CD4-positive, alpha-beta T cell treated with Interferon alpha-2 for 1 hour (primary cell): ENCODE measurements at places on chromosomes 2 and 18.

DNA sequence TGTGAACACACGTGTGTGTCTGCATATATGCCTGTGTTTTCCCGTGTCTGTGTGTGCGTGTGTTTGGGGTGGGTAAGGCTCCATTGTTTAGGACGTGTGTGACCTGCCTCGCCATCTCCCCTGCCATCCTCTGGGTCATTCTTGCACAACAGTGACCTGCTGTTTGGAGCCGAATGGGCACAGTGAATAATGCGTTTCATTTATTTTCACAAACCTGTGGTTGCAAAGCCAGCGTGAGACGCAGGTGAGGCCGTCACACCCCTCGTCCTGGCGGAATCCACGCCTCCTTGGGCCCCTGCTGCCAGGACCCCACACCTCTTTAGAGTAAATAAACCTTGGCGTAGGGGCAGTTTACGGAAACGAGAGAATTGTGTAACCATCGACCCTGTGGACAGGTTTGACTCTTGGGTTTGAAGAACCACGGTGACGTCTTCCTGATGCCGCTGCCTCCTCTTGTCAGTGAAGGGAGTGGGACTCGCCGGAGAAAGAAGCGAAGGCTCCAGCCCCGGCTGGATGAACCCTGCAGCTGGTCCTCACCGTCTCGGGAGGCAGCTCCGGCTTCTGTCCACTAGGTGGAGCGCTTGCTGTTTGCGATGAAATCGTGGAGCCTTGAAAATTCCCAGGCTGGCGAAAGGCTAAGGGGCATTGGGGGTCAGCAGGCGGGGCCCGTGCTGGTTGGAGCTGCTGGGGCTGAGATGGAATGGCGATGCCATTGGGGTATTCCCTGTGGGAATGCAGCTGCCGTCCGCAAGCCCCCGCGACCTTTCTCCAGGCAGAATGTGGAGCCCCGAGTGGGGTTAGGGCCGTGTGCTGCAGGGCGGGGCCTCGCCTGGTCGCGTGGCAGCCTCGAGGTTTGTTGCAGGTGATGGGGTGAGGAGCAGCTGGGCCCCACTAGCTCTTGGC is 81.1 kb downstream of the RTP5 start:
- peak; percentile 50 for DNase-seq

- DNase-seq = no peak
Measured at GRCh38 chr2:121476684-121477083, 54.0 kb upstream of the RNU4ATAC start.

- no peak for DNase-seq
Measured at GRCh38 chr2:229199267-229199666, 71.8 kb downstream of the PID1 start.

DNA sequence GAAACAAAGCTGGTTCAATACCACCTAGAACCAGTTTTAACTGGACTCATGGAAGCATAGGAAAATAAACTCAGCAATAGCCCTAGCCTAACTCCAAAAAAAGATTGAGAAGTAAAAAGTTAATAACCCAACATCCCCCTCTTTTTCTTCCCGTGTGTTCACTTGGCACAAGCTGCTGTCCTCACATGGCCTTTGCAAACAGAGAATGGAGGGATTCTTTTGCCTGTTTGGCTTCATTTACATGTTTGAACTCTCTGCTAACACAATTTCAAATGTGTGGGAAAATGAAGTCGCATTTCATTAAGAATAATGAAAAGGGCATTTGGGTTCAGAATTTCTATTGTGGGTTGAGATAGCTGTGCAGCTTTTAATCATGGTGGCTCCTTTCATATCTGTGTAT is 589.2 kb upstream of the LRRTM1 start:
- no peak for DNase-seq

DNA sequence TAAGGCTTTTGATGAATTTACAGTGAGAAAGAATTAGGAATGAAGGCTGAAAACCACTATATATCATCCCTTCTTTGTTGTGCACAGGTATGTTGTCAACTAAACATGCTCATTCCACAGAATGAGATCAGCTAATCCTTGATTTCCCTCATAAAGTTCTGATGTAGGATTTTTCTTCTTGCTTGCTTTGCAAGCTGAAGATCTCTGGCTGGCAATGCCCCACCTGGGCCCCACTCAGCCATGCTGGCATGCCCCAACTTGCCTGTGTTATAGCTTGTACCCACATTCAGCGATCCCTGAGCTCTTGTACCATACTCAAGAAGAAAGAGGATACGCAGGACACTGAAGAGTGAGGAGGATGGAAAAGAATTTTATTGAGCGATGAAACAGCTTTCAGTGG is 18.0 kb upstream of the SERPINB11 start:
- DNase-seq = no peak

DNA sequence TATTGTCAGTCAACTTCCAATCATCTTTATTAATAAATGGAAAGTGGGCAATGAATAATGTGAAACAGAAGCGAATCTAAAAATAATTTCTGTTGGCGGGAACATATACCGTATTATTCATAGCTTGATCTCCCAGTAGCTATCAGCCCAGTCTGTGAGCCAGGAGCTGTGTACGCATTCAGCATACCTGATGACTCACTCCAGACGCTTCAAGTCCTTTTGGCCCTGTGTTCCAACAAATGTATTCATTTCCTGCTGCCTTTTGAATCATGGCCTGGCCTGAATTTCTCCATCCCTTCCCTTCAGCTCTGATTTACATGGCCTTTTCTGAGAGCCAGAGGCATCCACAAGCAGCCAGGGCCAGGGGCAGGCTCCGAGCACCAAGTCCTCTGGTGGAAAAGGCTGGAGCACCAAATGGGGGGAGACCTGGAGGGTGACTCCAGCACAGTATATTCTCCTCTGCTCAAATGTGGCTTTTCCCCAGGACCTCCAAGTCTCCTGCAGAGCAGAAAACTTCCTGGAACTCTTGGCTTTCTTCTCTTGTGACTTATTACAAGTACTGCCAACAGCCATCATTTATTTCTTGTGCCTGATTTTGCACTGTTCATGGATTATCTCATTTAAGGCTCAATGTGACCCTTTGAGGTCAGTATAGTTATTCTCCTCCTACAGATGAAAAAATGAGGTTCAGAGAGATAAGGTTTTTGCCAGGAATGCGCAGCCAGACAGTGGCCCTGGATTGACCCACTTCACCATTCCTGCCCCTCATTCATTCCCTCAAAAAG is 108.7 kb downstream of the EN1 start:
- no peak for DNase-seq

GRCh38 chr2:72051971-72052505 is 95.6 kb downstream of the CYP26B1 start:
- no peak for DNase-seq

DNA sequence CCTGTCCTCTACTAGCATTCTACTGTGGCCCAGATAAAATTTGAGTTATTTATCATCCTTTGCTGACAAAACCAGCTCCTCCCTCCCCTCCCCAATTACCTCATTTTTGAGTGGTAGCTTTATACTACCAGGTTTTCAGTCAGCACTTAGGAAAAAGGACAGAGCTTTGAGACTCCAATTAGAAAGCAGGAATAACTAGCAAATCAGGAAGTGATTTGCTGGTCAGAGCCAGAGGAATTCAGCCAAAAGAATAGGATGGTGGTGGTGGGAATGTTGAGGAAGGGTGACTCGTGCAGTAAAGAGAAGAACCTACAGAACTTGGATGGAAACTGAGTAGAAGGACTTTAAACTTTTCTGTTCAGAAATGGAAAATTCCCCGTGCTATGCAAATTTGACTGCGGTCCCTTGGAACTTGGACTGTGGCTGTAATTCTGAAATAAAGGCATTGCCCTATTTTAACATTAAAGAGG is 3.7 kb downstream of the MYL12B start:
- no peak for DNase-seq

GRCh38 chr2:124325667-124326440 is 300.8 kb downstream of the CNTNAP5 start:
- no peak for DNase-seq

DNA sequence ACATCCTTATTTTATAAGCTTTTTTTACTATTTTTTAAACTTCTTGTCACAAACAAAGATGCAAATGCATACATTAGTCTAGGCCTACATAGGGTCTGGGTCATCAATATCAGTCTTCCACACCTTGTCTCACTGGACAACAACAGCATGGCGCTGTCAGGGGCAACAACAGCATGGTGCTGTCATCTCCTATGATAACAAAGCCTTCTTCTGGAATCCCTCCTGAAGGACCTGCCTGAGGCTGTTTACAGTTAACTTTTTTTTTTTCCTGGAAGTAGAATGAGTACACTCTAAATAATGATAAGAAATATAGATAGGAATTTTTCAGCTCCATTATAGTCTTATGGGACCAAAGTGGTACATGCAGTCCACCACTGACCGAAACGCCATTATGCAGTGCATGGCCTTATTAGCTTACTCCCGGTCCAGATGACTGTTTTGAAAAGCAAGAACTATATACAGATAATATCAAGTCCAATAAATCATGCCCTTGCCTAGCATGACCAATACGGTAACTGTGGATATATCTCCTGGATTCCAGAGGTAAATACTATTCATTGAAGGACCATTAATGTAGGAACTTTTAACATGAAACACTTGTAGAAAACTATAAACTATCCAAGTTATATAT is 38.4 kb downstream of the TCF4 start:
- no peak for DNase-seq

GRCh38 chr2:70686577-70687460 is 81.2 kb downstream of the ADD2 start:
- DNase-seq = no peak

DNA sequence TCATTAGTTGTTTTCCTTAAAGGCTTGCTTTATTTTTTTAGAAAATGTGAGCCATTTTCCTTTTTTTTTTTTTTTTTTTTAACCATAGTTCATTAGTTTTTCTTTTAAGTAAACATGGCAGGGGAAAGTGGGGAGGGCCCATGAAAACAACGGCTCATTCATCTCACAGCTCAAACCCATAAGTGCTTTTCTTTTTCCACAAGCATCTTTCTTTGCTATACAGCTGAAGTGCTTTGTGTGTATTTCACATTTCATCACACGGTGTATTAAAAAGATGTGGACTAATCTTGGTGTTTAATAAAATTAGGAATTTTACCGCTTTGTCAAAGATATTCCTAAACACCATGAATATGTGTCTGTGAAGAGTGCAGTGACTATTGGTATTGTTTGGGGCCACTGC is 41.6 kb downstream of the RHBDD1 start:
- DNase-seq = no peak

DNA sequence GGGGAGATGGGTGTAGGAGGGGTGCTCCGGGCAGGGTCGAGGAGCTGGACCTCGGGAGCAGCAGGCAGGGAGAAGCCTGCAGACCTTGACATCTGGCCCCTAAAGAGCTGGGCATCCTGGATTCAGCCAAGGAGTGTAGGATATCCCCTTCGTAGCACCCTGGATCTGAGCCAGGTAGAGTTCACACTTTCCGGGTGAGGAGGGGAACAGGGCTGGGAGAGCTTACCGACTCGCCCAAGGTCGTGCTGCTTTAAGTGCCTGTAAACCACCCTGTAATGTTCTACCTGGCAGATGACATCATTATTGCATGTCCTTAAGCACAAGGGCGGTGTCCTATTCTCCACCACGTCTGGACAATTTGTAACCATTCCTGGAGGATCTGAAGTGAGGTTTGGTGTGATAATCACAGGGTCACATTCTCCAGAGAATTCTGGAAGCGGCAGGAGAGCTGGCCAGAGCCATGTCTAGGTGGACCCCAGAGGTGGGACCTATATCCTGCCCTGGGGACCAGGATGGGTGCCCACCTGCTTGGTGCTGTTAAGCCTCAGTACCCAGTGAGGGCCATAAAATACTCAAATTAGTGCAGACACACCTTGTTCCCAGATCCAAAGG is 14.6 kb downstream of the ITM2C start:
- no peak for DNase-seq

- DNase-seq = peak; percentile 43
Measured at GRCh38 chr2:8229546-8229986, 452.3 kb upstream of the ID2 start.

DNA sequence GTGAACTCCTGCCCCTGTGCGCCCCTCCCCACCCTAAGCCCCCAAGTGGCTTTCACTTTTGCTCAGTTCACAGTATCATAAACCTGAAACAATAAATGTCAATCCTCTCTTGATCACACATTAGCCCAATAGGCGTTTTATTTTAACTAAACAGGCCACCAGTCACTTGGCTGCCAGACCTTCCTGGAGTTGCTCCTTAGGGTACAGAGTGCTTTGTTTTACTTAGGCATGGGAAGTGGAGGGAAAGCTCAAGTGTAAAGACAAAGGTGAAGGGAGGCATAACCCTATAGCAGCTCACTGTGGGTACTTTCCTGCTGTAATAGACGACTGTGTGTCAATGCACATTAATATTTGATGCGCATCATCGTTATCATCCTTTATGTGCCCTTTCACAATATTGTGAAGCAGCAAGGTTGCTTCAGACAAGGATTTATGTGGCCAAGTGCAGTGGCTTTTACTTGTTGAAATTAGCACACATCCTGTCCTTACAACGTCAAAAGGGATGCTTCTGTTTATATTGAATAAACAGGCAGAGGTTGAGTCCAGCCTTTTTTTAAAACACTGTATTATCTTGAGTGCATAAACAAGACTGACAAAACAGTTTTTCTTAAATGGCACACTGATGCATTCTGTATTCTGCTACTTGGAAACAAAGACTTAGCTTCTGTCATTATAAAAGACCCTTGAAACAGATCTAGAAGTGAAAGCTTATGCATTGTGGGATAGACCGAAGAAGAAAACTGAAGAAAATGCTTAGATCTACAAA is 168.5 kb downstream of the TMEFF2 start:
- no peak for DNase-seq

DNA sequence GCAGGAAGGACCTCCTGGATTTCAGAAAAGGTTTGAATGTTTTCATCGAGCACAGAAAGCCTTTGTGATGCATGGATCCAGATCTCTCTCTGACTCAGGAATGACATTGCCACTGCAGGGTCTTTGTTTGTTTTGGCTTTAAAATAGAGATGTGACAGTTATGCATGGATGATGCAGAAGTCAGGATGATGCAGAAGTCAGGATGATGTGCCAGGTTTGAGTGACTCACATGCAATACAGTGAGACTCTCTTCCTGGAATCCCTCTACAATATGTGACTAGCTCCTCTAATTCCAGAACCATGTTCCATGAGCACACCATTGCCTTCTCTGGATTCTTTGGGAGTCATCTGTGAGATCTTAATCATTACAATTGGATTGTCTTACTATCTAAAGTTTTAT is 177.9 kb upstream of the RAB6C start:
- no peak for DNase-seq

DNA sequence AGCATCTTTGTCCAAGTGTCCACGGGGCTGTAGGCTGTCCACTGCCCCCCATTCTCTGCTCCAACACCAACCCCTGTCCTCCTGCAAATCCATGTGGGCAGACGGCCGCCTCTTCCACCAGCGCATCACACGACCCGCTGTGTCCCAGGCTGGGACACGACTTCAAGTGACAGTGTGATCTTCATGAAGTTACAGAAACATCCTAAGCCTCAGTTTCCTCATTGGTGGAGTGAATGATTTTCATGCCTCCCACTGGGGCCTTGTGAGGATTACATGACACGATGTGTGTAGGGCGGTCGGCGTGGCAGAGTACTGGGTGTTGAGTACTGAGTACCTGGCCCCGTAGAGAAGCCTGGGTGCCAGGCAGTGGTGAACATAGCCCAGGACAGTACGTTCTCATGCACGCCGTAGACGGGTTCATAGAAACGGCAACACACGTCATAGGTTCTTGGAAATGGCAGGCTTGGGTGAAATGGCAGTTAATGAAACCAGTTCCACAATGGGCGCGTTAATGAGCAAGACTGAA is 9.3 kb upstream of the ALLC start:
- DNase-seq = no peak

- no peak for DNase-seq
Measured at GRCh38 chr2:196592911-196593881, 46.3 kb upstream of the CCDC150 start.

GRCh38 chr18:43148231-43148630 is 32.7 kb upstream of the RIT2 start:
- DNase-seq = no peak

GRCh38 chr2:181574321-181574720 is 82.6 kb downstream of the CERKL start:
- no peak for DNase-seq
